ENCODE measurements at places on chromosomes 4 and X.

DNA sequence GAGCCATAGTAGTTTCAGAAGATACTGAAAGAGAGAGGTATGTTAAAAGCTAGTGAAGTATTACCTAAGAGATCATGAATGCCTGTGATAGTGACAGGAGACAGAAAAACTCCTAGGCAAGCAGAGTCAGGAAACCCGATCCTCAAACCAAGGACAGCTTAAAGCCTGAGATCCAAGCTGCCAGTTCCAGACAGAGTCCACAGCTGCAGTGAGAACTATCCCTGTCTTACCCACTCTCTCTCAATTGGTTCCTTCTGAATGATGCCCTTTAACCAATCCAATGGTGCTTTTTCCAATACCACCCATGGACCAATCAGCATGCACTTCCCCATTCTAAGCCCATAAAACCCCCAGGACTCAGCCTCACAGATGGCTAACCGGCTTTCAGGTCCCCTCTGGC, 90.4 kb upstream of the PCDH10 start:
- DNase-seq: no peak

GRCh38 chr4:73703320-73703719, 37.0 kb upstream of the CXCL8 start:
- no peak for DNase-seq

DNA sequence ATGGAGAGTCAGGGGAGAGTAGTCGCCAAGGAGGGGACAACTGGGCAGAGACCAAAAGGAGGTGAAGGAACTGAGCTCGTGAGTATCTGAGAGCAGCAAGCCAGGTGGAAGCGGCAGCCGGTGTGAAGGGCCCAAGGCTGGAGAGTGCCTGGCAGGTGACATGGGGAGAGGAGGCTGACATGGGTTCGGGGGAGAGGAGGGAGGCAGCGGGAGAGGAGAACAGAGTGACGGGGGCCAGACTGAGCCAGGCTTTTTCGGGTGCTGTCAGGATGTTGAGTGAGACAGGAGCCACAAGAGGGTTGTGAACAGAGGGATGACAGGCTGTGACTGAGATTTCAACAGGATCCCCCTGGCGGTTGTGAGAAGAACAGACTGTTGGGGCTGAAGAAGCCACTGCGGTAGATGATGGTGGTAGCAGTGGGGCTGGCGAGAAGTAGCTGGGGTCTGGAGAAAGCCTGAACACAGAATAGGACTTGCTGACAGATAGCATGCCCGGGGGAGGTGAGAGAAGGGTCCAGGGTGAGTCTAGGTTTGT, 5.7 kb downstream of the ELK1 start:
- DNase-seq: peak; percentile 10

- no peak for DNase-seq
These were observed 194.2 kb downstream of the MAD2L1 start for GRCh38 chr4:119872371-119873016.

- DNase-seq: no peak
These were observed at the start of gene SOWAHB for GRCh38 chr4:76897536-76898384. TSS of gene SOWAHB (minus strand) at chr4:76898144. CDS start at chr4:76897849, 295 bp downstream.

- DNase-seq: no peak
These were observed 1.5 kb downstream of the CLCN3 start for GRCh38 chr4:169621731-169622492.

GRCh38 chrX:45749375-45749774, 548.7 kb upstream of the DIPK2B start:
- no peak for DNase-seq

DNA sequence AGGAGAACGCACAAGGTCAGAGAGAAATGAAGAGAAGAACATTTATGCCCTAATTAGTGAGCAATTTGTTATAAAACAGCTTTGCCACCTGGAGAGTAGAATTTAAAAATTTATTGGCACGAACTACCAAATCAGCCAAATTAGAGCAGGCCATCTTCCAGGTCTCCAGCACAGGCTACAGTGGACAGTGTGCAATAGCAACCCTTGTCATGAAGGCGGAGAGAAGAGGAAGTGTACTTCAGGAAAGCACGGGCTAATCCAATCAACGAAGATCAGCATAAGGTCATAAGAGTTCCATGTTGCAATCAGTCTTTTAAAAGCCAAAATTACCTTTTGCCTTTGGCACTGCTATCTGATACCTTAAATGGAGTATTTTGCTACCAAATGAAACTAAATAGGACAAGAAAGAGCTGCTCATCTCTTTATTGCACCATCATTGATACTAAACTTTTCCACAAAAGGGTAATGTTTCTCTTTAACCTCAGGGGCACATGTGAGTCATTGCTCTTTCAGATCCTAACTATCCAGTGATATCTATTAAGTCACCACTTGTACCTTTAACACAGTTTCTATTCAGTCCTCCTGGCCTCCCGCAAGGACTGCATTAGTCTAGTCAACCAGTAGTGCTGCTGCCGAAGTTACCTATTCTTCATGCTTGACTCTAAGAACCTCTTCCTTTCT, 19.9 kb downstream of the ANK2 start:
- DNase-seq: no peak

GRCh38 chrX:56068274-56068758, 163.8 kb upstream of the KLF8 start:
- no peak for DNase-seq

- DNase-seq: no peak
These were observed 62.7 kb downstream of the SHROOM2 start for GRCh38 chrX:9848718-9849479.

GRCh38 chr4:80365928-80366327, 30.4 kb downstream of the CFAP299 start:
- peak; percentile 28 for DNase-seq

DNA sequence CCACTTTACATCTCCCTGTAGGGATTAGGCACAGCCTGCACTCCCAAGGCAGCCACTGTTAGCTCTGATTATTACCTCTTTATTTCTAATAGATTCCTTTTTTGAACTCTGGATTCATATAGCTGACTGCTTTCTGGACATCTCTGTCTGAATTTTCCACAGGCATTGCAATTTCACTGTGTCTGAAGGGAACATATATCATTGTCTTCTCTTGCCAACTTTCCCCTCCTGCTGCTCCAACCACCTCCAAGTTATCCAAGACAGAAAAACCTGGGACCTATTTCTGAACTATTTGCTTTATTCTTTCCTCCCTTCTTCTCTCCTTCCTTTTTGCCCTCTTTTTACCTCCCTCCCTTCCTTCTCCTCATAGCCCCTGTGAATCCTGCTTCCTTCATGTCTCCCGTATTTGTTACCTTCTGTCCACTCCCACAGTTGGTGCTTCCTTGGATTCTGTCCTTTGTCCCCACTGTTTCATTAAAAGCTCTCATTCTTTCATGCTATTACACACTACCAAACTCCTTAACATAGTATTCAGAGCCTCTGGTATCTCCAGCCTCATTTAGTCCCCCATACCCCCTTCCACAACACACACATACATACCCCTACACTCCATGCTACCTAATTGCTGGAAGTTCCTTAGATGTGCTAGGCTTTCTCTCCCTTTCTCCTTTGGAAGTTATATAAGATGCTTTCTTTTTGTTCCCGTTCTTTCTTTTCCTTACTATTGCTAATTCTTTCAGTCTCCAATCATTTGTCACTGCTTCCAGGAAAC, 34.7 kb downstream of the FGF2 start:
- no peak for DNase-seq

DNA sequence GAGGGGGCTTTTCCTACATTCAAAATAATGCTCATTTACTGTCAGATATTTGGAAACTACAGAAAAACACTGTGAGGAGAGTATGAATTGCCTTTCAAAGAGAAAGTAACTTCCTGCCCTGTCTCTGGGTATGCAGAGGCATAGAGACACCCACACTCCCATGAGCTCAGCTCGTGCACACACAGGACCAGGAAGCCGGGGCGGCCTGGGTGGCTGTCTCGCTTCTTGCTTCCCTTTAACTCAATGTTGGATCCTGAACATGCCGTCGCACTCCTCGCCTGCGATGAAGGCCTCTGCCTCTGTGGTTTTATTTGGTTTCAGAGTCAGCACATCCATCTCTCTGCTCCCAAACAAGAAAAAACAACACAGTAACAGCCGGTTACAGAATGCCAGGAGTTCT, 40.1 kb upstream of the GPR78 start:
- DNase-seq: no peak

DNA sequence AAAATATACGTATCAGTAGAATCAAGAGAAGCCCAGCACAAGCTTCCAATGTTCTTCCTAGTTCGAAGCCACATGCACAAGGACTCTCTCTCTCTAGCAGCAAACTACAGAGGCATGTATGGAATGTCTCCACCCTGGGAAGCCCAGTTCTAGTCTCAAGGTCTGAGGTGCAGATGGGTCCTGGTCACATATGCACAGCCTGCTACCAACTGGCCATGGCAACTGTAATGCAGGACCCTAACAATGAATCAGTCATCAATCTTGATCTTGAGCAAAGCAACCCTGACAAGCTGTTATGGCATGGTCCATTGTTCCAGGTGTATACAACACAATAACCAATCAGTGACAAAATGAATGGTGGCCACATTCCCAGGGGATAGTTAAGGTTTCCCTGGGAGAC, 55.8 kb downstream of the MBNL3 start:
- no peak for DNase-seq

- DNase-seq: no peak
These were observed 964.3 kb upstream of the TENM3 start for GRCh38 chr4:181278941-181279340.

DNA sequence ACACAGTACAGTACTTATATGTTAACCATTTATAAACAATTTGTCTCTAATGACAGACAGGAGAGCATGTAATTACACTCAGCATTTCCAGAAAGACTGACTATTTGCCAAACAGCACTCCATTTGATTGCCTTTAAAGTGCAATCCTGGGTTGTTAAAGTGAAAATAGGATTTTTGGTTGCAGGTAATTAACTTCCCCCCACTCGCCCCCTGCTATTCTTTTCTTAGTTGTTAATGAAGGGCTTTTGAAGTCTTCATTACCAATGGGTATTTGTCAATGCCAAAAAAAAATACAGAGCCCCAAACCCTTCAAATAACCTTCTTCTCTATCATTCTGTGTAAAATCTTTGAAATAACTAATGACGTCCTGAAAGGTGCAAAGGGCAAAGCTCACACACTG, 825.6 kb downstream of the STPG2 start:
- DNase-seq: no peak

DNA sequence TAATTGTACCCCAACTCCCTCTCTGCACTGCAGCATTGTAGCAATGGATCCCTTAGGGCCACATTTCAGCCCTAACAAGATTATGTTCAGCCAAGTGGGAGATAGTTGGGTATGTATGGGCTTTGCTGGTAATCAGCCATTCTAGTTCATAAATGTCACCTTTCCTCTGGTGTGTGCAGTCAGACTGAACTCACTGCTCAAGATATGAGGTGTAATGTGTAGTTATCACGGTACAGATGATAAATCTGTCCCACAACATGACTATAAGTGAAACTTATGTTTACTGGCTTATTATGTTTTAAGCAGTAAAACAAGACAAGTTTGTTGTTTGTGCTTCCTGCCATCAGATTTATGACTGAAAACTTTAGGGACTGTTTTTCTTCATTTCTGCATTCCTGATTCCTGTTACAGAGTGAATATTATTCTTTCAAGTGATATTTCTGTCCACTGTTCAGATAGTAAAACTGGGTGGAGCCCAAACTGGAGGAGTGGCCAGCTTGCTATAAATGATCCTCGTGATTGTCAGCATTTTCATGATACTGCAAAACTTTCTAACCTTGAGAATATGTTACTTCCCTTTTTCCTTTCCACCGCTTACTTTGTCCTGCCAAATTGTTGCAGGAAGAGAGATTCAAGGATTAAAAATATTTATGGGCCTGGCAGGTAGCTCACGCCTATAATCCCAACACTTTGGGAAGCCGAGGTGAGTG, 44.9 kb downstream of the ANAPC4 start:
- DNase-seq: no peak

- DNase-seq: no peak
These were observed 247.8 kb downstream of the TEX13A start for GRCh38 chrX:104972737-104973136.

GRCh38 chr4:2691952-2692435, 64.1 kb downstream of the TNIP2 start:
- no peak for DNase-seq

DNA sequence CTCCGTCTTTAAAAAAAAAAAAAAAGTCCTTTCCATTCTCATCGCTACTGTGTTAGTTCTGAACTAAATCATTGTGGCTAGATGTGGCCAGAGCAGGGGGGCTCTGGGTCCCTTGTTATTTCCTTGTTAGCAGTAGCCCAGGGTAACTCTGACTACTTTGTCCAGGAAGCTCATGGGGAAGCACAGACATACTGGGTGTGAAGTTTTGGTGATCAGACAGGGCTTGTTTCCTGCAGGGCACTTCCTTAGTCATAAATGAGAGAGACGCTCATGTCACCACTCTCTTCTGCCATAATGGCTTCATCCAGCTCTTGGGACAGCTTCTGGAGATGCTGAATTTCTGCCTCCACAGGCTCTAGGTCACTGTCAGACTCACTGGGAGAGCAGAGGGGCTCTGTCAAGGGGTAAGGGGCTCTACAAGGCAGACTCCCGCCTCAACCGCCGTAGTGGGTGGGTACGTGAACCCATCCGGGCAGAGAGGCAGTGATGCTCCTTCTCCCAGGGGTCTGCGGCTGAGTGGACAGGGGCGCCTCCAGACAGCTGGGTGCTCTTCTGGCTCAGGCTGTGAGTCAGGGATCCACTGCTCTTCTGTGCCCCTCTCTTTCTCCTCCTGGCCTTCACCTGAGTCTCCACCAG, 12.9 kb downstream of the STIM2 start:
- peak; percentile 65 for DNase-seq

DNA sequence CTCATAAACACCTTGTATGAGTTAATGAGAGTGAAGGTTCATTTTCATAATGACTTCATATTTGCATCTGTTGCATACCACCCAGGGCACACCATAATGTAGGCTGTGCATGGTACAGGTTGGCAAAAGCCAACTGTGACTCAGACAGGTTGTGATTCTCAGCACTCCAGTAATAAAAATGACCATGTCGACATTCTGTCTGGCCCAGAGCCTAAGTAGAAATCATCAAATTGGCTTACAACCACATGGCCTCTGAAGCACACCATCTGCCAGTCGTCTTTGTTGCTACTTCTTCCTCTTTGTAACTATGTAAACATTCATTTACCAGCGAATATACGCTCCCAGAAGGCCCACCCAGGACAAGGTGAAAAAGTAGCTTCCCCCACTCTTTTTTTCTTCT, 459.5 kb downstream of the GASK1B start:
- DNase-seq: no peak

- no peak for DNase-seq
These were observed 3.1 kb downstream of the SRPX2 start for GRCh38 chrX:100647095-100647494.

- DNase-seq: no peak
These were observed 76.6 kb upstream of the CXXC4 start for GRCh38 chr4:104571341-104571740.

DNA sequence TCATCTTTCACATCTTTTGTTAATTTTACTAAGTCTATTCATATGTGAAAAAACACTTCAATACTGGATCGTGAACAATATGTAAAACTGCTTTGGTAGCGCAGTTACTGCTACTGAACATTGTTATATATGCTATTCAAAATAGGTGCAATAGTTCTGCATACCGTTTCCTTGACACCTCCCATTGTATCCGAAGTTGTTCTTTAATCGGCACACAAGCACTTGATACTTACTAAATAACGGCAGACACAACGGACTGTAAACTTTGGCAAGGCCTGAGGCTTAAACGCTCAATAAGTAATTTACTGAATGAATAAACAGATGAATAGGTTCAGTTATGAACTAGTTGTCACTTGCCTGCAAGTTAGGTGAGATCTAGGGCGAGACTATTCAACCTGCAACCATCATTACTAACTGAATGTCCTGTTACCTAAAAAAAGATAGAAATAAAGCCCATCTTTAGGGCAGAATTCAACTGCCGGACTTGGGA, 620 bp downstream of the ANAPC10 start:
- DNase-seq: no peak

GRCh38 chr4:18934197-18934596, 912.6 kb upstream of the LCORL start:
- no peak for DNase-seq
